ENCODE measurements at places on chromosomes 3 and 15.

DNA sequence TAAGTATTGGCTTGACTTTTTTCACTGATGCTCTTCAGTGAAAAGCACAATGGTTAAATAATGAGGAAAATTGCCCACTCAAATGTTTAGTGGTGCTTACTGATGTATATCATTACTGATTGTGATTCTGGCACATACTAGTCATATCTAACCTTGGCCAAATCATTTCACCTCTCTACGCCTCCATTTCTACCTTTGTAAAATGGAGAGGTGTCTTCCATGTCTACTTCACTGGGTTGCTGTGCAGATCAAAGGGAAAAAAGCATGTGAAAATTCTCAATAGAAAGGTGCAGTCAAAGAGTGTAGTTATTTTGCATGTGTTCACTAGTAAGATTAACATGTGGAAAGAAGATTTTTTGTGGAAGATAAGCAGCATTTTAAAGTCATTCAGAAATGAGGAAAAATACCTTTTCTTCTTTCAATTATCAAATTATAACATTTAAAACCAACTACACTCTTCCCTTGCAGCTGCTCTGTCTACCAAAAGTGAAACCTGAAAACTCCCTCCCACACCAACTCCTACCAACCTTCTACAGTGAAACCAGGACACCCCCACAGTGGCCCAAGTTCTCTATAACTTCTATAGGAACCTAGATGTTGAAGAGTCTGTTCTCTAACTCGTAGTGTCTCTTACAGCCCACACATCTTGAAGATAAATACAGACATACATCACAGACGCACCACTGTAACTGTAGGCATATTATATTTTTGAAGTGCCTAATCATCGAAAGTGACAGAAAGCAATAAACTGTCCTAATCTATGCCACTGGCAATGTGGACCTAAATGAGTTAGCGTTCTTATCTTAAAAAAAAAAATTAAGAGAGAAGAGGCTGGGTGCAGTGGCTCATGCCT, 1.4 kb downstream of the CD200R1 start:
- no peak for DNase-seq

- DNase-seq, result no peak
Observed at GRCh38 chr15:30926161-30926560, 22.4 kb downstream of the FAN1 start.

DNA sequence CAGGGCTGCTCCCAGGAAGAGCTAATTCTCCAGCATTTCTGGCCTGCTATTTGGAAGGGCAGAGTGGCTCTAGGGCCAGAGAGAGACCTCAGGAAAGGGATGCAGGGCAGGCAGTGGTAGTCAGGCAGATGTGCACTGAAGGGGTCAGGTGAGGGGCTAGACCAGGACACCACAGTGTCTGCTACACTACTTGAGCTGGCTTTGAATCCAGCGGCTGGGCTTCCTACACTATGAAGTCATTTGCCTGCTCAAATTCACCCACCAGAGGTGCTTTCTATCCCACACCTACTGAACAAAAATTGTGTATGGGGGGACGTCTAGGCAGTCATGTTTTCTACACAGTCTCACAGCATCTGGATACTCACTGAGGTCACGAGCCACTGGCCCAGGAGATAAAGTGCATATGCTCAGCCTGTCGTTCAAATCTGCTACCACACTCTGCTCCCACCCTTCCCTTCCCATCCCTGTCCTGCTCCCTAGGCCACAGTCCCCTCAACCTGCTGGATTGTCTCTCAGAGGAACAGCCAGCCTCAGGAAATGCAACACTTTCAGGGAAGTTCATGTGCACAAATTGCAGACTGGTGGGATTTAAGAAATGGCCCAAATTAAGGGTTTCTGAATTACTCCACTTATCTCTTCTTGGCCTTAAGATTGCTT, 49.9 kb upstream of the SLC6A11 start:
- no peak for DNase-seq

GRCh38 chr3:190768891-190769290, 93.6 kb downstream of the GMNC start:
- DNase-seq, result no peak

DNA sequence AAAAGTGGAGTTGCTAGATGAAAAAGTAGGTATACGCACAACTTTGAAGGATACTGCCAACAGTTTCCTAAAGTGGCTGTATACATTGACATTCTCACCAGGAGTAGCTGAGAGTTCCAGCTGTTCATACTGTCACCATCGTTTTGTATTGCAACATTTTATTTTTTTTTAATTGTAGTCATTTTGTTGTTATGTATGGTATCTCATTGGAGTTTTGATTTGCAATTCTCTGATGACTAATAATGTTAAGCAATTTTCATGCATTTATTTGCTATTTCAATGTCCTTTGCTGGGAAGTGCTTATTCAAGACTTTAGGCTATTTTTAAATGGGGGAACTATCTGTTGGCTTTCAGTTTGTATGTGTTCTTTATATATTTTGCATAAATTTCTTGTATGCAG, 185.1 kb upstream of the TGFBR2 start:
- no peak for DNase-seq

DNA sequence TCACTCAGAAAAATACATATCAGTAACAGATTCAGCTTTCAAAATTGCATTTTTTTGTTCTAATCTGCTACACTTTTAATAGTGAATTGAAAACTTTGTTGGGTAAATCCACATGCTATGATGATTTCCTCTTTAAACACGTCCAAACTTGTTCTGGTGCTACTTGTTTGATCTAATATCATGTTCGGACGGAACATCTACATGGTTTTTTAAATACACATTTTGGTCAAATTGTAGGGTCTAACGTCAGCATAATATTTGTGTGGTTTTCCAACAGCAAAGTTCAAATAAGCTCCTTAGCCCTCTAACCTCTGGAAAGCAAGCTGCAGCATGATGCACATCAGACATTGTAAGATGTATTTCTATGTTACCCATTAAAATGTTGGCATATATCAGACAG, 98.5 kb upstream of the OSTN start:
- no peak for DNase-seq

GRCh38 chr3:54967731-54968161, 39.9 kb upstream of the LRTM1 start:
- DNase-seq, result no peak

DNA sequence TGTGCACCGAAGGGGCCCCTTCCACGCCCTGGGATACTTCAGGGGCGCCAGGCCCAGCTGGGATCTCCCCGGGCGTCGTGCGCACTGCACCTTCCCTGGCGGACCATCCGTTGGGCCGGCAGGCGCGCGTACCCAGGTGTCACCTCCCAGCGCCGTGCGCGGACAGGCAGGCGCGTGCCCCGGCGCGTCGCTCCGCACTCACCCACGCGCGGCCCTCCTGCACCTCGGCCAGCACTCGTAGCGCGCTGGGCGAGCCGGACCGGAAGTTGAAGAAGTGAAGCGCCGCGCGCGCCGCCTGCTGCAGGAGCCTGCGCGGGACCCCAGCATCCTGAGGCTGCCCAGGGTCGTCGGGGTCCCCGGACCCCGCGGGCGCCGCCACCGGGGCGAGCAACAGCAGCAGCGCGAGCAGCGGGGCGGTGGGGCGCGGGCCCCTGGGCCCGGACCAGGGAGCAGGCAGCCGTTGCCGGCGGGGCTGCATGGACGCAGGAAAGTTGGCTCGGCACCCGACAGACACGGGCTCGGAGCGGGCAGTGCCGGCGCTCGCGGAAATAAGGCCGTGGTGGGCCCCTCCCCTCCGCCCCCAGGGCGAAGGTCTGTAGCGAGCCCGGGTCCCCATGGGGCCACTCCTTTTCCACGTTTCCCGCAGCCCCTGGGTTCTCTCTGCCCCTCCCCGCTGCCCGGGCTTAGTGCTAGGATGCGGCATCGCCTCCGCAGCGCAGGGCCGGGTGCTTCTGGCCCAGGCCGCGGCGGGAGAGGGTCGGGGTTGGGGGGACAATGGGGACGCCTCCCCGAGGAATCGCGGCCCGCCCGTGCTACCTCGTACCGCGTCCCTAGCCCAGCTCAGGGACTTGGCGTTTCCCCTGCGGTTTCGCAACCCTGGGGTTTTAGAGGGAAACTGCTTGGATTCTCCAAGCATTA, at the start of gene RARRES1:
Gene RARRES1 (minus strand): TSS at position 520 of the 918 bp plus-strand sequence. CDS start 42 bp downstream, at position 478.
- DNase-seq, result no peak

DNA sequence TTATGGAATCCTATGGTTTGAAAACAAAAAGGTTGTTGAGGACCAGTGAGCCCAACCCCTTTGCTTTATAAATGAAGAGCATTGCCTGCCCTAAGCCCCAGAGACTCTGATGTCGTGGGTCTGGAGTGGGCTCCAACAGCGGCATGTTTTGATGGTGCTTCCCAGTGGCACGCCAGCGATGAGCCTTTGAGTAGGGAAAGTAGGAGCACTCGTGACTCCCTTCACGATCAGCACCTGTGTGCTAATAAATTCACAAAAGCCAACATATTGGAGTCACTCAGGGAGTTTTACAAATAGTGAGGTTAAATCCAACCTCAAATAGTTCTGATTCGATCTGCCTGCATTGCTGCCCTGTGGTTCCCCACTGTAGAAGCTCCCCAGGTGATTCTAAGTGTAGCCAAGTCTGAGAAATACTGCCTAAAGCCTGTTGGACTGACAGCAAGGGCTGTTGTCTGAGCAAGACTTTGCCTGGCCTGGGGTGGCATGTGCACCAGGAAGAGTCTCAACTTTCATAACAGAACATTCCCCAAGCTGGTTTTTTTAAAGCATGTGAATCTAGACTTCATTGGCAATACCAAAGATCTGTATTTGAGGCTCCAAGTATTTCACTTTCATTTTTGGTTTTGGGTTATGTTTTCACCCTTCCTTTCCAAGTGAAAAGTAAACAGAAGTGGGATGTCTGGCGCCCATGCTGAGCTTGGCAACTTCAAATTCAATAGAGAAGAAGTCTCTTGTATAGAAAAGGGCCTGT, 9.9 kb downstream of the CCR5 start:
- no peak for DNase-seq

- no peak for DNase-seq
Observed at GRCh38 chr3:110774496-110775265, 296.9 kb upstream of the NECTIN3 start.

GRCh38 chr15:68797191-68797590, 23.5 kb downstream of the ANP32A start:
- no peak for DNase-seq

DNA sequence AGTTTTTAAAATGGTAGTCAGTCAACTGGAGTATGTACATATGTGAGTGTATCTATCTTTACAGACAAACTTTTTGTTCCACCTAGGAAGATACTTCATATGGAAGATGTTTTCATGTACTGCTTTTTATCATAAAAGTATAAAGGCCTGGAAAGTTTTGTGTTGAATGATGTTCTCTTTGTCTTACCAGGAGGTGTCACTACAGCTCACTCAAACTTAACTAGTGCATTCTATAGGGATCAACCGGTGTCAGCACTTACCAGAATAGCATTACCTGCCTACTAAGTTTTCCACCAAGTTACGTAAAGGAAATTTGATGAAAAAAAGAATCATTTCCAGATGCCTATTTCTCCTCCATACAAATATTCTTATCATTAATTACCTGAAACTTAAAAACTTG, 522.6 kb upstream of the SEMA6D start:
- no peak for DNase-seq

- no peak for DNase-seq
Observed at GRCh38 chr15:68767833-68768232, 52.9 kb downstream of the ANP32A start.

DNA sequence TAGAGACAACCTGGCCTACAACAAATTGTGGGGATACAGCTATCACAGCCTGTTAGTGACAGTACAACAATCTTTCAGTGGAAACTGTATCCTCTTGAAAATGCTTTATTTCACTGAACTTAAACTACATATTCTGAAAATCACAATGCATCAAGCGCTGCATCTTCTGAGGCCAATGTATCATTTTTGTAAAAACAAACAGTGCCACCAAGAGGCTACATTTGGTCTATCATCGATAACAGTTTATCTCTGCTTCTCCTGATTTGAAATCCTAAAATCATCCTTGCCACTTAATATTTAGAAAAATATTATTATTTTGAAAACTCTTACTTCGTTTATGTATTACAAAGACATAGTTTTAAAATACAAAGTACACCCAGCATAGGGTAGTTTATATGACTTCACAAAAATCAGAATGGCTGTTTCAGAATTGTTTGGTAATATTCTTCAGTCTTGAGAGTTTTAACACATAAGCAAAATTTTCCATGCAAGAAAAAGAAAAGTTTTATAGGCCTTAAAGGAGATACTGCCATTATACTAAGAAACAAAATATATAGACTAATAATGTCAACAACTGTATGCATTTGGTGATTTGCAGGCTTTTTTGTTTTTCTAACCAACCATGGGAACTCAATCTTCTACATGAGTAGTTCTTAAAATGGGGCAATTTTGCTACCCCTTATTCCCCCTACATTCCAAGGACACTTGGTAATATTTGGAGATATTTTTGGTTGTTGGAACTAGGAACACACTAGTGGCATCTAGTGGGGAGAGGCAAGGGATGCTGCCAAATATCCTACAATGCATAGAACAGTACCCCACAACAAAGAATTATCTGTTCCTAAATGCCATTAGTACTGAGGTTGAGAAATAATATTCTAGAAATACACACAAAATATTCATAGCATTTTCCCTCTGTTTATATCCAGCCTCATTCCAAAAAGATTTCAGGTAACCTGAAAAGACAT, 42.3 kb downstream of the WDR72 start:
- DNase-seq, result no peak

DNA sequence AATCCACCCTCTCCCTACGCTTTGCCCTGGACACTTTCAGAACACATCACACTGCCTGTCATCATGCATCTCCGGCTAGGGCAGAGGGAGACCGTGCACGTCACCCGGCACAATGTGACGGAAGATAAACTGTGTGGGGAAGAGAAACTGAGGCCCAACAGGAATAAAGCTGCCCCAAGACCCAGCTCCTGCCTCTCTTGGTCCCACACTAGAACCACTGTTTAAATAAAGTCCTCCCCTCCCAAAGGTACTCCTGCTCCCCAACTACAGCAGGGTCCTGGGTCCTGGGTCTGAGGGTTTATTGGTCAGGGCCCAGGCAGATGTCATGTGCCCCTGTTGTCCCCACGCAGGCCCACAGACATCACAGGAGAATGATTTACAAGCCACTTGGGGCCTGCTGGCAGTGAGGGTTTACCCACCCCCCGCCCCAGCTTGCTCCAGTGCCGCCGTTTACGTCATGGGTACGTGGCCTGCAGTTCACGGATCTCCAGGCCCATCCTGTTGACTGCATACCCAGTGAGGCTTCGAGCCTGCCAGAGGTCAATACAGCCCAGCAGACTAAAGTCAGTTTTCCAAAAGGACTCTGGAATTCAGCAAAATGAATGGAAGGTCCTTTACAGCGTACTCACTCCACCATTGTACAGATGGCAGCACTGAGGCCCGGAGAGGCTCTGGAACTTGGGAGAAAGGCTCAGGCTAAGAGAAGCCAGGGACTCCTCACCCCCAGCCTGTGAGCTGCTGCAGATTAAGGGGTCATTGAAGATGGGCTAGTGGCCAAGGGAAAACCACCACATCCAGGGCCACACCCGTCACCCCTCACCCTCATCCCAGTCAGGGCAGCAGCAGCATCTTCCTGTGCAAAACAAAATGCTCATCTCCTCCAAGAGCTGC, 23.2 kb downstream of the ALS2CL start:
- no peak for DNase-seq

DNA sequence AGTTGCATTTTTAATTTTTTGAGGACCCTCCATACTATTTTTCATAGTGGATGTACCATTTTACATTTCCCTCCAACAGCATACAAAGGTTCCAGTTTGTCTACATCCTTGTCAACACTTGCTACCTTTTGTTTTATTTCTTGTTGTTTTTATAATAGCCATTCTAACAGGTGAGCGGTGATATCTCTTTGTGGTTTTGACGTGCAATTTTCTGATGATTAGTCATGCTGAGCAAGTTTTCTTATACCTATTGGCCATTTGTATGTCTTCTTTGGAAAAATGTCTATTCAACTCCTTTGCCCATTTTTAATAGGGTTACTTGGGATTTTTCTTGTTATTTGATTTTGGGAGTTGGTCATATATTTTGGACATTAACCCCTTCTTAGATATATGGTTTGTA, 187.0 kb downstream of the CDIN1 start:
- DNase-seq, result no peak
